ENCODE measurements at places on chromosomes 1 and 21. TPM values are rescaled to one million over a fixed set of nuclear protein-coding genes. Genes with fewer than 3 reads are reported as not detected.

DNA sequence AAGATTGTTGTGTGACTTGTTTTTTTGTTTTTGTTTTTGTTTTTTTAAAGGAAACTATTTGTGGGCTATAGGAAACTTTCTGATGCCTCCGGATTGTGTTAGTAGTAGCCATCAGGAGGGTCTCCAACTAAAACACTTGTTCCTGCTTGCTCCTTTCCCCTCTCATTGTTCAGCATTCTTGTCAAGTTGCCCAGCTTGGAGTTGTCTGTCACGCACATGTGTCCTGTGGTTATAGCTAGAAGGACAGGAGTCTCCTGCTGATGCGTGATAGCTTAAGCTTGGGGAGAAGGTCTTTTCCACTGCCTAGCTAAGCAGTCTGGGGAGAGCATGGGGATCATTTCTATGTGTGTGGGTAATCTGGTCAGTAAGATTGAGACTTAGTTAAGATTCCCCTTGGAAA, 3.2 kb upstream of the LYPLA2 start:
- no peak for DNase-seq

DNA sequence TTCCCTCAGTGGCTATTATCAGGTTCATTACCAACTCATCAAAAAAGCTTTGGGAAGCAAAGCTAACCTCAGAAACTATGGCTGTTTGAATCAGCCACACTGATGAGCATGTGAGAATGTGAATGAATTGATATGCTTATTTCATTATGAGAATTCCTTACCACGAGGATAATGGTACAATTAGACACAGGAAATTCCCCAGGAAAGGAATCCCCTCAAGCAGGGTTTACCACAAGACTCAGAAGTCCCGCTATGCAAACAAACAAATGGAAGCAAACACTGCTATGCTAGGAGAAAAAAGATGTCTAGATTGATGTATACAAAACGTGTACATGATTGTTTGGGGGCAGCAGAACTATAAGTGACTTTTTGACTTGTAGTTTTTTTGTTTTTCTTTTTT, 205.0 kb downstream of the HMCN1 start:
- no peak for DNase-seq

- no peak for DNase-seq
These were observed 92.2 kb upstream of the ZBTB40 start for GRCh38 chr1:22359427-22359826.

DNA sequence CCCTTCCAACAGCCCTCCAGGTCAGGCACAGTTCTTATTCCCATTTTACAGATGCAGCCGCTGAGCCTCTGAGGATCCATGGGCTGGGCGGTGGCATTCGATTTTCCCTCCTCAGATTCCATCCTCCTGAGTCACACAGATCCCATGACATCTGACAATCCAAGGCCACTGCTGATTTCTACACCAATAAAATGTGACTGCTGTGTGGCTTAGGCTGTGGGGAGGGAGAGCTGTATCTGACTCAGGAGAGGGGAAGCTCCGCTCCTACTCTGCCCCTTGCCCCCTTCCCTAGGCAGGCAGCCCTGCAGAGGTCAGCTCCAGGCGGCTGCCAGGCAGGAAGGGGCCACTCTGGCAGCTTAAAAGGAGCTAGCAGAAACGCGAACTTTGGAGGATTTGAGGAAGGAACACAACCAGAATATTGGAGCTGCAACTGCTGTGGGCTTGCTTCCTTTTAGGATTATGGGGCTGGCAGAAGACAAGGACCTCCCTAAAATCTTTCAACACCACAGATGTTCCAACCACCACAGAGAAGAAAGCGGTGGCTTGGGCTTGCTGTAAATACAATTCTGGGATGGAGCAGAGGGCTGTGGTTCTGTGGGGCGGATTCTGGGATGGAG, 50.0 kb downstream of the MRPL37 start:
- peak; percentile 79 for DNase-seq

GRCh38 chr1:240876071-240876470, 264.1 kb upstream of the GREM2 start:
- no peak for DNase-seq

- no peak for DNase-seq
These were observed 49.7 kb upstream of the GFI1 start for GRCh38 chr1:92536211-92536979.

DNA sequence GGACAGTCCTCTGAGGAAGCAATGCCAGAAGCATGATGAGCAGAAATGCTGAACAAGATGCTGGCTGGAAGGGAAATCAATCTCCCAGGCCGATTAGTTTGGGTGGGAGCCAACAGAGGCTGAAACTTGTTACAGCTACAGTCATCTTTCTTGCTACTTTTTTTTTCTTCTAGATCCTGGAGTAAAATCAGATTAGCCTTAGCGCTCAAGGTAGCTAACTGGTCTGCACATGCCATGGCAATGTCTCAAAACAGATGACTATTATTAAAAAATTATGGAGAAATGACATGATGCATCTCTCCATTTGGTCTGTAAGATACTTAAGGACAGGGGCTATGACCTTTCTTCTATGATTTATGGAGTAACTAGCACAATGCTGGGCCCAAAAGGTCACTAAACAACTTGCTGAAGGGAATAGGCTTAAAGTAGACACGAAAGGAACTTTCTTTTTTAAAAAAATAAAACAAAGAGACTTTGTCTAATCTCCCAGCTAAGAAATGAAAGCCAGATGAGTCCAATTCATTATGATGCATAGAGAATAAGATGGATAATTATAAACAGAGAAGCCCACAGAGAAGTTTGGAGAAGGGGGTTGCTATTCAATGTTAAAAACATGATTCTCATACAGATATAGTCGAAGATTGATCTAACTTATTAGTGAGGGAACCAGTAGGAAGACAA, 42.5 kb downstream of the UTP25 start:
- DNase-seq = peak; percentile 47

- peak; percentile 87 for DNase-seq
These were observed 122.3 kb downstream of the ESRRG start for GRCh38 chr1:216600730-216601609.

DNA sequence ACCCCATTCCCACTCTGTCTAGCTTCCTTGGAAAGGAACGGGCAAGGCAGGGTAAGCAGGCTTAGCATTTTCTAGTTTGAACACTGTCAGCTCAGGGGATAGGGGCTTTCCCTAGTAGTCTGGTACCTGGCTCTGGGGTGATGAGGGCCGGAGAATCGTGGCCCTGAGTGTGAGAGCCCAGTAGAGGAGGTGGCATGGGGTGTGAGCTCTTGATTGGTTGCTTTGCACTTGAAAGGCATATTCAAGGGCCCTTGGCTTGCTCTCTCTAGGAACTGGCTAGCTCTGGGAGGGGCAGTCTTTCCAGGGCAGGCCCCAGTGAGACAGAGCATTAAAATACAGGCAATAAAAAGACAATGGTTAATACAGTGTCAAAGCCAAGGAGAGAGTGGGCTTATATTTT, 10.8 kb upstream of the EXTL1 start:
- DNase-seq = no peak

DNA sequence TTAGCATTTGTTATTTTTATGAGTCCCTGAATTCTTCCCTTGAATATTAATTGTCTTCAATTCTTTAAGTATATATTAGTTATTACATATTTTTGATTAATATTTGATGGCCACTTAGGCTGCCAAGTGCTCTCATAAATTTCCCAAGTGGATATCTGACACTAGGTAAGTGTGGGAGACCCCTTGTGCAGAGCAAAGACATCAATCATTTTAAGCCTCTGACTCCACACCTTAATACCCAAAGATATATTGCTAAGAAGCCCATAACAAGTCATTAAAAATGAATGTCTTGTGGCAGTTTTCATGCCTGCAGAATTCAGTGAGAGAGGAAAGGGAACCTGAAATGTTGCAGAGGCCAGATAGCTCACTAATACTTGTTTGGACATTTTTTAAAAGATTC, 58.4 kb upstream of the PROX1 start:
- DNase-seq = no peak

GRCh38 chr1:179929955-179930798, 24.4 kb upstream of the CEP350 start:
- DNase-seq = no peak

DNA sequence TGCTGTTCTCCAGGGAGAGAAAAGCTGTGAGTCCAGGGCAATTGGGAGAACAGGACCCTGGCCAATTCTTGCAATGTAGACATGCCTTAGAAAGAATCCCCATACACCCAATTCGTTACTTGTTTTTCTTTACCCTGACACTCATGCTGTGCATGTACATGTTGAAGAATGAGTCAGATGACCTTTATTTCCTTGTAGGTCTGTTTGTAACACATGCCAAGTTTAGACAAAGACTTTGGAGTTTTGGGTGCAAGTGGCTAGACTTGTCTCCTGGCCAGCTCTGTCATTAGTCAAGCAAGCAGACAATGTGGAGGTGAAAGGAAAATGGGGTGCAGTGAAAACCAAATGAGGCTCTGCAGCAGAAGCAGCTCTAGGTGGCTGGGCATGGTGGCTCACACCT, 38.1 kb downstream of the GNPAT start:
- no peak for DNase-seq

Gene CLCNKB
- not detected for polyA plus RNA-seq

Gene TSTD1
- 30.0 TPM for polyA plus RNA-seq

Gene CAMK2N1
- polyA plus RNA-seq = 5.9 TPM

Gene C1orf53
- polyA plus RNA-seq = 1.0 TPM

Gene SPATA45
- 0.40 TPM for polyA plus RNA-seq
